ENCODE measurements at places on chromosomes 12 and 14.
A peak's percentile ranks its signal among the peaks of the same experiment; 100 is the strongest.

- no peak for DNase-seq
Measured at GRCh38 chr12:67884596-67884995, 104.7 kb upstream of the IFNG-AS1 start.

DNA sequence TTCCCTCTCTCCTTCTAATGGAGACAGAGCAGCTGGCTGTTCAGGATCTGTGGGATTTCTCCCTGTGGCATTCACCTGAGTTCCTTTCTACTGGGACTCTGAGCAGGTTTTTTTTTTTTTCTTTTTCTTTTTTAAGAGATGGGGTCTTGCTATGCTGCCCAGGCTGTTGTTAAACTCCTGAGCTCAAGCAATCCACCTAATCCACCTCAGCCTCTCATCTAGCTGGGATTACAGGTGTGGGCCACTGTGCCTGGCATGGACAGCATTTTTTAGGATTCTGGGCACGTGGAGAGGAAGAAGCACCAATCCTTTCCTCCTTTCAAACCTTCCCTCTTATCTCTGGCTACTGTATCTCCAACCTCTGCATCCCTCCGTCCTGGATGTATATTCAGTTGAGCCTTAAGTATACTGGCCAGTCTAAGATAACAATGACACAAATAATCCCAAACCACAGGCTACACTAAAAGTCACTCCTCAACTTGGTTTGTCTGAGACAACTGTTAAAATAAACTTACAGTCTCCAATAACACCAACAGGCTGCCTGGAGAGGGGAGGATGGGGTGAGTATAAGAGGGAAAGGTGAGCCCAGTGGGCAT lies 16.4 kb upstream of the CELA1 start:
- DNase-seq = no peak

GRCh38 chr12:85641796-85642195 lies 194.4 kb downstream of the RASSF9 start:
- no peak for DNase-seq

GRCh38 chr14:102759456-102760187 lies 17.6 kb upstream of the TRAF3 start:
- no peak for DNase-seq

DNA sequence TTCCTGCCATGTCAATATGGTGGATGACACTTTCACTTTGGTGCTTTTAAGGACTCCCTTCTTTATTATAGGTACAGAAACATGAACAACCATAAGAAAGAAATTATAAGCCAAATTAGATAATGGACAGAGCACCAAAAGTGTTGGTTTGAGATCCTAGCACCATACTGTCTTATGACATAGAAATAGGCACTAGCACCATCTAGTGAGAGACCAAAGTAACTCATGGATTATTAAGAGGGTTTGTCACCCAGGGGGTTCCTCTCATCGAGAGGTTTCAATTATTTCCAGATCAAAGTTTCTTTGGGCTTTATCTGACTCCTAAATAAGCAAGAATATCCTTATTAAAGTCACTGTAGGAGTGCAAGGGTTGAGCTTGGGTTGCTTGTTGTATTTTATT lies 153.0 kb upstream of the DIO2 start:
- DNase-seq = no peak

GRCh38 chr14:27056586-27056985 lies 458.8 kb upstream of the NOVA1 start:
- no peak for DNase-seq

GRCh38 chr14:32468955-32469354 lies 139.9 kb downstream of the AKAP6 start:
- DNase-seq = no peak

DNA sequence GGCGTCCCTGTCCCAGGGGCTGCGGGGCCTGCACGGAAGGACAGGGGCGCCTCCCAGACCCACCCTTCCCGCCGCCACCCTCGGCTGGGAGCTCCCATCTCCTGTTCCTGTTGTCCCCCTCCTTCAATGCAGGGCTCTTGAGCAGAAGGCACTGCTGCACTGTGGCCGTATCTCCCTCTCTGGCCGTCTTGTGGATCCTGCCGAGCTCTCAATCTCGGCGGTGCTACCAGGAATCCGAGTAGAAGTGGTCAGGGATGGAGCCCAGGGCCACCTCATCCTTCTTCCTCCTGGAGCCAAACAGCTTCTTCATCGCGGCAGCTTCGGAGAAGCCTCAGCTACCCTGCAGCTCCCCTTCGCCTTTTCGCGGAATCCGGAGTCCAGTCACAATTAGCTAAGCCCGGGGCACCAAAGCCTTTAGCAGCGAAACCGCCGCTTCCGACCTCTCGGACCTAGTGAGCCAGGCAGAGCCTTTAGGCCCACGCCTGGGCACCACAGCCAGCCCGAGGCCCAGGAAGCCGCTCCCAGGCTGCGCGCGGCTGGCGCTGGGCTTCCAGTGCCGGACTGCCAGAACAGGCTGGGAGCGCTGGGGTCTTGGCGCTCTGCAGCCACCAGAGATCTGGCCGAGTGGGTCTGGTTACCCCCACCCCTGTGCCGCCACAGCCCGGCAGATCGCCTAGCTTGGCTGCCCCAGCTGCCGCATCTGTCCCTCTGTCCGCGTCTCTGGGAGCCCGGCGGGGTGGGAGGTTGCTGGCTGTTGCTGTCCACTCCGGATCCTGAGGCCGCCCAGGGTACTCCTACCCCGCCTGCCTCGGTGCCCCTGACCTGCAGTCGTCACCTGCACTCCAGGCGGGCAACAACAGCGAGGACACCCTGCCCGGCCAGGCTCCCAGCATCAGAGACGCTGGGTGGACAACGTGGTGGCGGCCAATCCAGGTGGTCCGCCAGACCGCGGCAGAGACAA lies 69.1 kb downstream of the ASCL4 start:
- no peak for DNase-seq

DNA sequence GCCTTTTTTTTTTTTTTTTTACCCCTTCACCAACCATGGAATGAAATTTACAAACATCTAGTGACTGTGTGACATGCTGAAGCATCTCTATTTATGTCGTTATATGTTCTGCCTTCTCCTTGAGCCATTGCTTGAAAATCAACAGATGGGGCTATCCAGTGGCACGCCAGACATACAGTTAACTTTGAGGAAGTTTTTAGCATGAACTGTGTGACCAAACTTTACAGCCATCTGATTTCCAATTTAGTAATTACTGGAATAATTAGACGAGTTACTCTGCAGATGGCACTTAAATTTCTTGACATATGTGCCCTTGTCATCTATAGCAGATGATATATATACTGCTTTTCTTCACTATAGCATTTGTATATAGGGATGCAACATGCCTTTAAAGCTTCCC lies 192.1 kb downstream of the SNAPC1 start:
- no peak for DNase-seq

DNA sequence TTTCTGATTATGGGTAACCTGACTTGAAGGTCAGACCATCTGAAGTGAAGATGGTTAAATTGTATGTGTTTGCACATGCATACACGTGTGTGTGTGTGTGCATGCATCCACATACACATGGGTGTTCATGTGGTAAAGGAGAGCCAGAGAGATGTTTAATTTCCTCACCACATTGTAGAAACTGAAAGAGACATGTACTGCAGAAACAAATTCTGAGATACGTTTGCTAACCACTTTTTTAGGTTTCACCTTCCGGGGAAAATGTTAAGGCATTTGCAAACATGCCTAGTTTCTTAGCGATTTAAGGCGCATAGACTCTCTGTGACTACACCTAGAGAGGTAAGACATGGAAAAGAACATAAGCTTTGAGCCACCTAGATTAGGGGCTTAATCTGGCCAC lies 362.9 kb downstream of the RAD51B start:
- DNase-seq = no peak

DNA sequence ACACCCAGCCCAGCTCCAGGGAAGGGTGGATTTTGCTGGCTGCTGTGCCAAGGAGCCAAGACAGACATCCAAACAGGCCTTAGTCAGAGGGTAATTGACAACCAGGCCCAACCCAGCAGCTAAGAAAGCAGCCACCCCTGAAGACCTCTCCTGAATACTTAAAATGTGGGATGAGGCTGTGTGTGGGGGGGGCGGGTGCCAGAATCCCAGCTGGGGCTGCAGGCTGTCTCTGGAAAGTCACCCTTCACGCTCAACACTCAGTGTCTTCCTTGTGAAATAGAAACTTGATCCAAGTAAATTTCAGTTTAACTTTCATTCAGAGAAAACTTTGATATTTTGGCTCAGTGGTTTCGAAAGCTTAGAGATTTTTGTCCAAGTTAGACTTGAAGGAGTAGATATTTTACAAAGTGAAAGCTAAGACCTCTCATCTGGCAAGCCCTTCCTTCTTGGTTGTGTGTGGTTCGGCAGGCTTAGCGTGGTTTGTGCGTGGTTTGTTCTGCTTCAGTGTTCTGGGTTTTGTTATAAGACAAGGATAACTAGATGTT lies 5.1 kb downstream of the PAPLN start:
- no peak for DNase-seq

DNA sequence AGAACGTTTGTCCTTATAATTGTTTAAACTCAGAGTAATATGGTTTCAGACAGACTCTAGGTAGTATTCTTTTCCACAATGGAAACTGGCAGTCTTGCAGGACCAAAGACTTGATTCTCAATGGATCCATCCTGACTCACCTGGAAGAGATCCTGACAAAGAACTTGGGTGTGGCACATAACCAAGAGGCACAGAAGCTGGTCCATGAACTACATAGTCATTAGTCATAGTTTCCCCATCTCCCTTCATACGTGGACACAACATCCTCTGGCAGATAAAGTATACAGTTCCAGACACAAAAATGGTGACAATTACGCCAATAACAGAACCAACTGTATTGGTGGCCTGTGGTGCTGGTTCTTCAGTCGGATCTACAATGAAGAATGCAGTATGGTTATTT lies 55.8 kb downstream of the BCL2L14 start:
- DNase-seq = no peak

DNA sequence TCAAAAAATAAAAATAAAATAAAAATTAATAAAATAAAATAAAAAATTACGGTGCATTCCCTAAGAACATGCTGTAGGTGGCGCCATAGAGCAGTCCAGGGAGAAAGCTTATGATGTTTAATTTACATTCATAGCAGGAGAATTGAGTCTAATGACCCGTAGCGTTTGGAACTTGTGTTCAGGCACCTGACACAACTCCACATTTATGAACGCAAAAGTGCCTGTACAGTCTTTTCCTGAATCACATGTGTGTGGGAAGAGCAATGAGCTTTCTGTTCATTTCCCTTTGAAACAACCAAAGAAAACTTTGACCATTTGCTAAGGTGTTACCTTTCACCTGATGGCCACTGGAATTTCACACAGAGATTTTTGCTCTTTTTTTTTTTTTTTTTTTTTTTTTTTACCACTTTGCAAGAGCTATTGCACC lies 60.6 kb upstream of the KCNA1 start:
- DNase-seq = no peak

GRCh38 chr12:56954958-56955355 lies 2.5 kb downstream of the RDH16 start:
- no peak for DNase-seq

DNA sequence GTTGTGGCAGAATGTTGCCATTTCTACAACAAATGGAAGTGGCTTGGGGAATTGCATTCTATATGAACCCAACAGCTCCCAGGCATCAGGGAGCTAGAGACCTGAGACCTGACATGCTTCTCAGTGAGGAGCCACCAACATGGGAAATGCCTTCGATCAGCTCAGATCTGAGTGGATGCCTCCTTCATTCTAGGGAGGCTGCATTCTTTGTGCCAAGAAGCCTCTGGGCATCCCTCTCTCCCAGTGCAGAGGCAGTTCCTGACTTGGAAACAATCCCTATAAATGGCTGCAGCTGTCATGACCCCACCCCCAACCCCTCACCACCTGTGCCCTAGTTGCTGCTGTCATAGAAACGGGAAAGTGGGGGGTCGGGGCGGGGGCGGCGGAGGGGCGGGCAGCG lies 196.3 kb downstream of the PPM1H start:
- DNase-seq = no peak

GRCh38 chr12:76183459-76184186 lies 99.1 kb upstream of the NAP1L1 start:
- DNase-seq = peak; percentile 24

DNA sequence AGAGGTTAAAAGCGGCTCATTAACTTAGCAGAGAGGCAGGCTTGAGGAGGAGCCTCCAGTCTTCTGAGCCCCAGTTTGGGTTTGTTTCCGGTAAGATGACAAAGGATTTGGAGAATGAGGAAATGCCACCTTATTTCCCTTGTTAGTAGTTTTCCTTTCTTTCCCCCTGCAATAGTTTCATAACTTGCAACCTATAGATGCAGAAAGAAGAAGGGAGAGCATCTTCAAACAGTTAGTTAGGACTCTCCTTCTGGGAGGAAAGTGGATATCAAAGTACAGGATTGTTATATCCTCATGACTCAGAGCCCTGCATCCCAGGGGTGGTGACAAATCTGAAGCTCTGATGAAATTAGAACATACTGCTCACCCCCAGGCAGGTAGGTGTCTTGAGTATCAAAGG lies 180.7 kb upstream of the SLC38A2 start:
- DNase-seq = no peak

DNA sequence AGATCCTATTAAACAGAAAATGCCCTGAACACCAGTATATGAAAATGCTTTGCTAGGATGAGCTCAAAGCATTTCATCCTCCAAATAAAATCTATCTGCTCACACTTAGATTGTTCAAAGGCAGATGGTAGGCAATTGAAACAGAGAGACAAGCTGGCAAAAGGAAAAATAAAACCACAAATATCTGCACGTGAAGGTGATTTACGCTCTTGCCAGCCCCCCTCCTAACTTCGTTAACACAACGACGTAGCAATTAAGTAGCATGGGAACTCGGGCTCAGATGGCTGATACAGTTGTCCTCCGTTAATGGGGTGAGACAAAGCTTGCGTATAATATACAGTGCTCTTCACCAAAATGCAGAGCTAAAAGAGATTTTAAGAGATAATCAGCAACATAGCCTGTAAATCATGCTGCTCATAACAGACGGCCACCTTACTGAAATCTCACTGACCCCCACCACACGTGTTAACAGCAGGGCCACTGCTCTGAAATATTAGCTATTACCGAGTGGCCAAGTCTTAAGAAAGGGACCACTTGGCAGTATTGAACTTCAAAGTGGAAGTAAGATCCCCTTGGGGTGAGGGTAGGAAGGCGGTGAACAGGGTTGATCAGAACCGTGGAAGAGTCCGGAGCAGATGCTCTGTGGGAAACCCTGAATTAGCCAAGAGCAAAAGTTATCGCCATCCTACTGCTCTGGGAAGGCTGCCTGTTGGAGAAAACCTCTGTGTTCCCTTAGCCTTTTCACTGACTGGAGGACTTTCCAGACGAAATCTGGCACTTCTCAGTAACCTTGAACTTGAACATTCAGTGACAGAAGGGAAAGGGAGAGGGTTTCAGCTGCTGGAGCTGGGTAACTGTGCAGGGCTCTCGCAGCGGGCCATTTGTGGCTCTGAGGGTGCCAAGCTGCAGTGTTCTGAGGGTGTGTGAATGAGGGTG lies 23.1 kb downstream of the ETV6 start:
- DNase-seq = no peak

DNA sequence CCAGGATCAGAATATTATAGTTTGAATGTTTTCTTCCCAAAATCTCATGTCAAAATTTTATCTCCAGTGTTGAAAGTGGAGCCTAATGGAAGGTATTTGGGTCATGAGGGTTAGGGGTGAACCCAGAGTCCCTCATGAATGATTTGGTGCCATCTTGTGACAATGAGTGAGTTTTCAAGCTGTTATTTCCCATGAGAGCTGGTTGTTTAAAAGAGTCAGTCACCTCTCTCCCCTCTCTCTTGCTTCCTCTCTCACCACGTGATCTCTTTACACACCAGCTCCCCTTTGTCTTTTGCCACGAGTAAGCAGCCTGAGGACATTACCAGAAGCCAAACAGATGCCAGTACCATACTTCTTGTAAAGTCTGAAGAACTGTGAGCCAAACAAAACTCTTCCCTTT lies 561.6 kb downstream of the RERGL start:
- DNase-seq = no peak
